ENCODE measurements at places on chromosomes 4 and X.
A peak's percentile ranks its signal among the peaks of the same experiment; 100 is the strongest.

GRCh38 chr4:188428935-188429334, 289.7 kb downstream of the TRIML1 start:
- DNase-seq = peak; percentile 42

- DNase-seq = no peak
Observed at GRCh38 chr4:8913858-8914460, 42.3 kb upstream of the HMX1 start.

- no peak for DNase-seq
Observed at GRCh38 chr4:104941661-104942062, 205.0 kb upstream of the TET2 start.

- no peak for DNase-seq
Observed at GRCh38 chrX:16258882-16259281, 91.6 kb downstream of the MAGEB17 start.

DNA sequence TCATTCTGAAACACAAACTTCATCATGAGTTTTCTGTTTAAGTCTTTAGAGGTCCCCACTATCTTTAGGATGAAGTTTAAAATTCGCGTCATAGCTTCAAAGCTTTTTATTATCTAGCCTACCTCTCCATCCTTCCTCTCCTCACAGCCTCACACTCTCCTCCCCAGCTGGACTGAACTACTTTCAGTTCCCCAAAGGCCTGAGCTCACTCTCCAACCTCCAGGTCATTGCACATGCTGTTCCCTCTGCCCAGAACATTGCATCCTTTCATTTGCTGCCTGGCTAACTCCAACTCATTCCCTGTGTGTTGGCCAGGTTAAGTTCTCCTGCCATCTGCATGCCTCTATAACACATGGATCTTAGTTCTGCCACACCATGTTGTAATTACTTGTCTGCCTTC, 2.9 kb upstream of the OTUD5 start:
- DNase-seq = no peak

- peak; percentile 91 for DNase-seq
Observed at GRCh38 chr4:123398066-123398852, 1.7 kb downstream of the SPRY1 start.

GRCh38 chr4:113094802-113095201, 45.3 kb downstream of the ANK2 start:
- DNase-seq = no peak

GRCh38 chrX:9866633-9867032, 80.4 kb downstream of the SHROOM2 start:
- no peak for DNase-seq

GRCh38 chrX:10103023-10103422, 53.8 kb upstream of the CLCN4 start:
- DNase-seq = no peak

GRCh38 chr4:111761531-111761930, 383.7 kb upstream of the FAM241A start:
- DNase-seq = no peak

All from Caco-2 (cell line).